GM18507 (cell line): ENCODE measurements at places on chromosomes 12 and 14.

GRCh38 chr12:58419905-58420304 is 478.5 kb downstream of the ATP23 start:
- DNase-seq: no peak

DNA sequence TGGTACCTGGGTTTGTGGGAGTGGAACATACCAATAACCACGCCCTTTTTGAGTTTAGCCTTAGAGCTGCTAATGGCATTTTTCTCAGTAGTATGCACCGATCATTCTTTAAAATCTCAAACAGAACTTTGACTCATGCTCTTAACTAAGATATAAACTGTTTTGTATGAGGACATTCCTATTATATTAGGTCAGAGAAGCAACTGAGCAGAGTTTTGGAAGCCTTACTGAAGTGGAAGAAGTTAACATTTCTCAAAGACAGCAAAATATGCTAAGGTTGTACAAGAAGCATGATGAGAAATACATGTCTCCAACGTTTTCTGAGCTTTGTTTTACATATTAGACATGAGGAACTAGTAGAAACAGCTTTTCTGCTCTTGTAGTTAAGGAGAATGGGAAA is 819.2 kb downstream of the FSCB start:
- DNase-seq: no peak

GRCh38 chr12:4118017-4118510 is 155.5 kb upstream of the CCND2 start:
- peak; percentile 35 for DNase-seq

- no peak for DNase-seq
Observed at GRCh38 chr12:120666571-120667390, 20.2 kb upstream of the MLEC start.

DNA sequence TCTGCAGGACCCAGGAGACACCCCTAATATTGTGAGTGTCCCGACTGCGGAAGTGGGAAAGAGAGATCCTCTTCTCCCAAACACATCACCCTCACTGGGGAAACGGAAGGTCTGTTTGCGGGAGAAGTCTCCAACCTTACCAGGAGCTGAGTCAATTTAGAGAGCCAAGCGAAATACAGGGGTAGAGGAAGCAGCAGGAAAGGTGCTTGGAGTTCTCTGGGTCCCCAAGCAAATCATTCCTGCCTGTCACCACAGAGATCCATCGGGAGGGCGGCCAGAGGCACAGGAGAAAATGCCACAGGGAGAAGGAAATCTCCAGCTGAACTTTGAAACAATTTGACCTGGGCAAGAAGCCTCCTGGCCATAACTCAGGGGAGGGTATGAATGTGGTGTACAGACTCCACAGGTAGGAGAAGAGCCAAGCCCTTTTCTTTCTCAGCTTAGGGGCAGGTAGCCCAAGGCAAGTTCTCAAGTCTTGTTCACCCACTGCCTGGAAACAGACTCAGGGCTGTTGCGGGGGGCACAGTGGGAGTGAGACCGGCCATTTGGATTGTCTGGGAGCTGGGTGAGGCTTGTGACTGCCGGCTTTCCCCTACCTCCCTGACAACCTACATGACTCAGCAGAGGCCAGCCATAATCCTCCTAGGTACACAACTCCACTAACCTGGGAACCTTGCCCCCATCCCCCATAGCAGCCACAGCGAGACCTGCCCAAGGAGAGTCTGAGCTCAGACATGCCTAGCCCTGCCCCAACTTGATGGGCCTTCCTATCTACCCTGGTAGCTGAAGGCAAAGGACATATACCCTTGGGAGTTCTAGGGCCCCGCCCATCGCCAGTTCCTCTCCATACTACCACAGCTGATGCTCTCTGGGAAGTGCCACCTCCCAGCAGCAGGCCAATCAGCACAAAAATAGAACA is 211.9 kb upstream of the ARHGAP5 start:
- DNase-seq: no peak

- DNase-seq: no peak
Observed at GRCh38 chr12:23536293-23536692, 413.2 kb downstream of the SOX5 start.

DNA sequence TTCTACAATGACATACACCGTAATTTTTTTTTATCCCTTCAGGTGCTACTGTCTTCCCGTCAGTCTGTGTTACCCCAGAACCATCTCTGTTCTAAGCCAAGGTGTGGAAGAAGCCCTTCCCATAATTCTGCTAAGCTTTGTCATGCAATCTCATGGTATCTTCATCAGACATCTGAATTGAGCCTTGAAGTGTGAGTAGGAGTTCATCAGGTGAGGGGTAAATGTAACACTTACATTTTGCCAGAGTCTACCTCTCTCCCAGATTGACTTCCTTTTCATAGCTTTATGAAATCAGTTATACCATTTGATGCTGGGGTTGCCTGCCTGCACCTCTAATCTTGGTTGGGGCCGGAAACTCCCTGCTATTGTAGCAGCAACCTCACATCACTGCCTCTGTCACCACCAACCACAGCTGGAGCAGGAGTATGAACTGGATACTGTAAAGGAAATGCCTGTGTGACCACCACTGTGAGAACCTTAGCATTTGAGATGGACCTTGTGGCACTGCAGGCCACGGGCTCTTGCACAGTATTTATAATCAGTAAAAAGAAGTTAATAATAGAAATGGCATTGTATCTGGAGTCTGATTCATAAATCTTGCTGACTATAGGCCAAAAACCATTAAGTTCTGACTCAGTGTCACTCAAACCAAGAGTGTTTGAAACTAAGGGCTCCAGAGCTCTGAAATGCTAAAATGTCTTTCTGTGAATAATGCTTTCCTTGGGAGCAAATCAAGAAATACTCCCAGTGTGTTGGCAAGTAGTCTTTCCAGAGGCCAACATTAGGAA is 58.7 kb upstream of the STK38L start:
- DNase-seq: no peak

DNA sequence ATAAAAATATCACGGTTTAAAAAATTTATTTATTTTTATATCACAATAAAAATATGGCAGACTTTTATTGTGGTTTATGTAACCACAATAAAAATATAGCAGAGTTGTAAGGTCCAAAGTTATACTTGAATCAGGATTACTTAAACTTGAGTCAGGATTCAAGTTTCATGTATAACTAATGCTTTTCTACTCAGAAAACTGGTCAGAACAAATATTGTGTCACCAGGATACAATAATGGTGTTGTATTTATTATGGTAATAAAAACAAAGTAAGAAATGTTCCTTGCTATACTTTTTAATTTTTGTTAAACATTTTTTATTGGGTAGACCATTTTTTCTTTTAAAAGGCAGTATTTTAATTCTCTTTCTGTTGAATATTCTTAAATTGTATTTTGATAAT is 29.2 kb upstream of the EPS8 start:
- no peak for DNase-seq

DNA sequence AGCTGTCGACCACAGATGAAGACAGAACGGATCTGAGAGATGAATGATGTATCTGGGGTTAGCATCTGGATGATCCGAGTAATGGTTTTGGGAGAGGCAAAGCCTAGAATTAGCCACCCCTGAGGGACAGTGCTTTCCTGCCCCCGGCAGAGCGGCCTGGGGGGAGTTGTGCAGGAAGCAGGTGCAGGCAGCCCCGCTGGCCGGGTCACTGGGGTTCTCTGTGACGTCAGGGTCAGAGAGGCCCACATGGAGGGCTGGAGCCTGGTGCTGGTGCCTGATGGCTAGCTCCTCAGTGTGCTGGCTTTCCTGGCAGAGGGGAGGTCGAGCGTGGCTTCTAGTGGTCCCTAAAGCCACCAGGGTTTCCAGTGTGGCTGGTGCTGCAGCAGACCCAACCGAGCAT is 70.3 kb downstream of the ADGRD1 start:
- no peak for DNase-seq

- no peak for DNase-seq
Observed at GRCh38 chr12:19799216-19799615, 359.9 kb downstream of the AEBP2 start.

DNA sequence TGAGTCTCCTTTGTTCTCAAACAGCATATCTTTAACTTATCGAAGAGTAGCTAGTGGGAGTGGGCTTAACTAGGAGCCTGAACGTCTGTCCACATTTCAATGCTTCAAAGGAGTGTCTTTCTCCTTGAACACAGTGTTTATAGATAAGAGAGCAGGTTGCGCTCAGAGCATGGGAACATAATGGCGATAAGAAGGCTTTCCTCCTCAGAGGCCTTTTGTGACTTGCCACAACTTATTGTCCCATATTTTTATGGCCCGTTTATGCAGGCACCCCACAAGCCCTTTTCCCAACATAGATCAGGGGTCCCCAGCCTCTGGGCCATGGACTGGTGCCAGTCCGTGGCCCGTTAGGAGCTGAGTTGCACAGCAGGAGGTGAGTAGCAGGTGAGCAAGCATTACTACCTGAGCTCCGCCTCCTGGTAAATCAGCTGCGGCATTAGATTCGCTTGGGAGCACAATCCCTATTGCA is 2.6 kb upstream of the DDX47 start:
- DNase-seq: no peak

DNA sequence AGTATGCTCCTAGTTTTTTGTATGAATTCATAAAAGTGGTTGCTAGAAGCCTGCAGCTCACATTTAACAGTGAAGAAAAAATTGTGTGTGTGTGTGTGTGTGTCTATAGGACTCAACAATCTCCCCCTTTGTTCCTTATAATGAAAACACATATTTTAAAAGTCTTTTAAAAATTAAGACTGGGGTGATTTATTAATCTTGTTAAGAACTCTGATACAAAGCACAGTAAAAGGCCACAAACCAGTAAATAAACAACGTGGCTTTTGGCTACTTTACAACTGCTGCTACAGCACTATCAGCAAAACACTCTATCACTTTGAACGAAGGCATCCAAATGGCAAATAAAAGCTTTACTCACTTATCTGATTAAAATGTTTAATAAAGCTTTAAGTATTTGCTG is 594 bp upstream of the VCPKMT start:
- no peak for DNase-seq
